ENCODE measurements at places on chromosomes 13 and 19.

DNA sequence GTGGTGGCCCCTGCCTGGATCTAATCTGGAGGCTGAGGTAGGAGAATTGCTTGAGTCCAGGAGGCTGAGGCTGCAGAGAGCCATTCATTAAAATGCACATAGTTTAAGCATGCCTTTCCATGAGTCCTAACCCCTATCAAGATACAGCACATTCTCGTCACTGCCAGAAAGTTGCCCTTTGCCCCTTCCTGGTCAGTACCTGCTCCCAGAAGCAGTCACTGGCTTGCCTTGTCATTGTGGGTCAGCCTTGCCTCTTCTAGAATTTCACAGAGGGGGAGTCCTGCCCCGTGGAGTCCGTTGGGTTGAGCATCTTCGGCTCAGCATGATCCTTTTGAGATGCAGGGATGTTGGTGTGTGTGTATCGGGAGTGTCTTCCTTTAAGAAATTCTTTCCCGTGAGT is 10.8 kb downstream of the BICRA start:
- DNase-seq = peak; percentile 64

DNA sequence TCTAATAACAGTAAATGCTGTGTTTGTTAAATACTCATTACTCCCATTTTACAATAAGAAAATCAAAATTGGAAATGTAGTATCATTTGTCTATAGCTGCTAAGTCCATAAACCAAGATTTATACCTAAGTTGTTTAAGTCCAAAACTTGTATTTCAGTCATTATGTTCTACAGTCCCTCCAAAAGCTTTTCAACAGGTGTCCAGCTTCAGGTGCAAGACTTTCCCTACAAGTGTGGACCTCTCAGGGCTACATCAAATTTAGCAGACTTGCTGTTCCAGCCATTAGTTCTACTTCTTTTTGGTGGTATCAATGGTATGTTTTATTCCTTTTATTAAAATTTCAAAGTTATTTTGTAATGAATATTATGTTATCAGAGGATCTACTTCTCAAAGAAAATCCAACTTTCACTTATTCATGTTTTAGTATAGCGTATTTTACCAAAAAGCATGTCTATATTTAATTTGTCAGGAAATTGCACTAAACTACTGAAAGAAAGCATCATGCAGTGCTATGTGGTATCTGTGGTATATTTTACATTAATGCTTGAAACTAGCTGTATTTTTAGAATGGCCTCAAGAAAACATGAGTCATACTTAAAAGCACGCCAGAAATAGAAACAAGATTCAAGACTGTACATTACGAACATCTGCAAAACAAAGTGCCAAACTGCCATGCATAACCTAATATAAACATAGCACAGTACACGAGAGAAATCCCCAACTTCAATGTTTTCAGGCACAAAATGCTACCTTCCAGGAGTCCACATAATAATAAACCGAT is 44.5 kb downstream of the VWA8 start:
- DNase-seq = peak; percentile 90

GRCh38 chr13:40758811-40759210 is 12.2 kb downstream of the MRPS31 start:
- DNase-seq = no peak

DNA sequence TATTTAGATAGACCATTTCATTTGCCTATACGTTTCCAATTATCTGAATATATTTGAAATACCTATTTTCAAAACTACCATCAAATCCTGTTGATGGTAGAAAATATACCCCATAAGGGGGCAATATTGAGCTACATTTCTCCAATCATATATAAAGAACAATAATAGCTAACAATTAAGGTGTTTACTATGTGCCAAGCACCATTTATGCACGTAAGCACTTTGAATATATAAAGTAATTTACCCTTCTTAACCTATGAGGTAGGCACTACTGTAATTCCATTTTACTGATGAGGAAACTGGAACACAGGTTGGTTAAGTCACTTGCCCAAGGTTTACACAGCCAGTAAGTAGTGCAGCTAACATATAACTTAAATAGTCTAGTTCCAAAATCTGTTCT is 79.2 kb downstream of the UBL3 start:
- DNase-seq = peak; percentile 14

DNA sequence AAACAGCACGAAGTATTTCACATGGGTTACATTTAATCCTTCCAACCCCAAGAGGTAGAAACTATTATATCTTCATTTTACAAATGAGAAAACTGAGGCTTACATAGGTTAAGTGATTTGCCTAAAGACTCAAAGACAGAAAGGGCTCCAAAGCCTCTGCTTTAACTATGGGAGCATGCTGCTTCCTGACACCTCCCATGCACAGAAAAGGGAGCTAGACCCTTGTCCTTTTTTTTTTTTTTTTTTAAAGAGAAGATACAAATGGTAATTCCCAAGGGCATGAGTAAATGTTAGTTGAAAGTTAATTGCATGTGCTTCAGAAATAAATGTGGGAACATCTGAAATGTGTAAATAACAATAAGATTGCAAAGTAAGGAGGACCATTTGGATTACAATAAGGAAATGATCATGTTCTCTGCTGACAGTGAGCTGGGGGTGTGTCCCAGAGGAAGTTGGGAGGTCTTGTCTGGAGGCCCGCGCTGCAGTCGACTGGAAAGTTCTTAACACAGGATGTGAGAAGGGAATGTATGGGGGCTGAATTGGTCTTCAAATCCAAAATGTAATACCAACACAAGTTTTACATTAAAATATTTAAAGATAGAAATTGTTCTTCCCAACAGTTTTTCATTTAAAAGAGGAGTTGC is 500.3 kb downstream of the KLF12 start:
- DNase-seq = no peak

DNA sequence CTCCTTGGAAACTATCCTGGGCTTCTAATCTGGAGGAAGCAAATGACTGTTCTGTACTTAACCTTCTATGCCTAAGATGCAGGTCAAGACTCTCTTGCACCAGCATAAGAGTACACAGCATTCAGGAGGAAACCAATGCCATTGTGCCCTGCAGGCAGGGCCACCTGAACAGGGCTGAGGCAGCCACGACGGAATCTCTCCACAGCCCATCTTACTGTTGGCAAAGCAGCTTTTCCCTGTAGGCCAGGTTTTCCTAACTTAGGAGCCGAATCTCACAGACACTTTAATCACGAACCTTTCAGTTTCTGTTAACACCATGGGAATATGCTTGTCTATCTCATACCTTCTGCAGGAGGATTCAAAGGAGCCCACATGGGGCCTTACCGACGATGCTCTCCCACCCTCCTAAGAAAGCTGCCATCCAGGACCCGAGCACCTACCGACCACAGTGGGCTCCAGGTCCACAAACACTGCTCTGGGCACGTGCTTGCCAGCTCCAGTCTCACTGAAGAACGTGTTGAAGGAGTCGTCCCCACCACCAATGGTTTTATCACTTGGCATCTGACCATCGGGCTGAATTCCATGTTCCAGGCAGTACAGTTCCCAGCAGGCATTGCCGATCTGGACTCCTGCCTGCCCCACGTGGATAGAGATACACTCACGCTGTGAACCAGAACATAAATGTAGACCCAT is 2.6 kb downstream of the TUBA3C start:
- no peak for DNase-seq

- DNase-seq = no peak
Measured at GRCh38 chr13:91313581-91313980, 33.9 kb upstream of the MIR17HG start.

DNA sequence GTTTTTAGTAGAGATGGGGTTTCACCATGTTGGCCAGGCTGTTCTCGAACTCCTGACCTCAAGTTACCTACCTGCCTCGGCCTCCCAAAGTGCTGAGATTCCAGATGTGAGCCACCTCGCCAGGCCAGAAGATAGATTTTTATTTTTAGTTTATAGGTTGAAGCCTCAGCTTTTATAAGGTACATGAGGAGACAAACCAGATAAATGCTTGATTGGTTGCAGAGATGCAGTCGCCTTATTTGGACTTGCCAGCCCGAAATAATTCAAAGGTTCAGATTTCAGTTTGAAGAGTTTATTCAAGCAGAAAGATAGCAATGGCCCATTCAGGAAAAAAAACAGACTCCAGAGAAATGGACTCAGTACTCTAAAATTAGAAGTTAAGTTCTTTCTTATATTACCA is 3.1 kb downstream of the ZNF69 start:
- no peak for DNase-seq

DNA sequence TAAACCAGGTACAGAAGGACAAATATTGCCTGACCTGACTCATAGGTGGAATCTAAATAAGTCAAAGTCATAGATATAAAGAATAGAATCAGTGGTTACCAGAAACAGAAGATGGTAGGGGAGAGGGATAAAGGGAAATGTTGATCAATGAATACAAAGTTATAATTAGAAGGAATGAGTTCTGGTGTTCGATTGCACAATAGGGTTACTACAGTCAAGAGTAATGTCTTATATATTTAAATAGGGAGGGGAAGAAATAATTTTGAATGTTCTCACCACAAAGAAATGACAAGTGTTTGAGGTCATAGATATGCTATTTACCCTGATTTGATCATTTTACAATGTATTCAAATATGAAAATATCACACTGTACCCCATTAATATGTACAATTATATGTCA is 1541.2 kb downstream of the SLITRK1 start:
- DNase-seq = no peak

DNA sequence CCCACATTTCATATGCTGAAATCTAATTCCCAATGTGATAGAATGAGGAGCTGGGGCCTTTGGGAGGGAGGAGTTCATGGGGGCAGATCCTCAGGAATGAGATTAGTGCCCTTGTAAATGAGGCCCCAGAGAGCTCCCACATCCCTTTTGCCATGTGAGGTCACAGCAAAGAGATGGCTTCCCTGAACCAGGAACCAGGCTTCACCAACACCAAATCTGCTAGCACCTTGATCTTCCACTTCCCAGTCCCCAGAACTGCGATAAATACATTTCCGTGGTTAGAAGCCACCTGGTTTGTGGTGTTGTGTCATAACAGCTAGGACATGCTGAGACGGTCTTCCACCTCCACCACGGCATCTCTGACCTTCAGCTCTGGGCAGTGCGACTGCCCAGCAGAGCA is 62.1 kb downstream of the ING1 start:
- DNase-seq = no peak

Data from astrocyte (in vitro differentiated cells and primary cell).